ENCODE measurements at places on chromosomes 3 and 15. TPM values are rescaled to one million over a fixed set of nuclear protein-coding genes. Genes with fewer than 3 reads are reported as not detected.
A peak's percentile ranks its signal among the peaks of the same experiment; 100 is the strongest.

- DNase-seq, result no peak
These were observed 97.6 kb upstream of the CNTN3 start for GRCh38 chr3:74711913-74712512.

GRCh38 chr3:110180733-110181132, 843.4 kb upstream of the DPPA4 start:
- DNase-seq, result peak; percentile 20

GRCh38 chr15:84727429-84727828, 11.5 kb upstream of the SEC11A start:
- DNase-seq, result peak; percentile 37

The SNAP23 gene
- total RNA-seq, result 24.8 TPM

The ASB14 gene
- not detected for total RNA-seq
